ENCODE measurements at places on chromosomes 16 and 17.

GRCh38 chr17:35293151-35293847 lies 50.4 kb downstream of the SLFN5 start:
- DNase-seq = no peak

- DNase-seq = no peak
Observed at GRCh38 chr17:75398279-75398678, 7.2 kb downstream of the GRB2 start.

DNA sequence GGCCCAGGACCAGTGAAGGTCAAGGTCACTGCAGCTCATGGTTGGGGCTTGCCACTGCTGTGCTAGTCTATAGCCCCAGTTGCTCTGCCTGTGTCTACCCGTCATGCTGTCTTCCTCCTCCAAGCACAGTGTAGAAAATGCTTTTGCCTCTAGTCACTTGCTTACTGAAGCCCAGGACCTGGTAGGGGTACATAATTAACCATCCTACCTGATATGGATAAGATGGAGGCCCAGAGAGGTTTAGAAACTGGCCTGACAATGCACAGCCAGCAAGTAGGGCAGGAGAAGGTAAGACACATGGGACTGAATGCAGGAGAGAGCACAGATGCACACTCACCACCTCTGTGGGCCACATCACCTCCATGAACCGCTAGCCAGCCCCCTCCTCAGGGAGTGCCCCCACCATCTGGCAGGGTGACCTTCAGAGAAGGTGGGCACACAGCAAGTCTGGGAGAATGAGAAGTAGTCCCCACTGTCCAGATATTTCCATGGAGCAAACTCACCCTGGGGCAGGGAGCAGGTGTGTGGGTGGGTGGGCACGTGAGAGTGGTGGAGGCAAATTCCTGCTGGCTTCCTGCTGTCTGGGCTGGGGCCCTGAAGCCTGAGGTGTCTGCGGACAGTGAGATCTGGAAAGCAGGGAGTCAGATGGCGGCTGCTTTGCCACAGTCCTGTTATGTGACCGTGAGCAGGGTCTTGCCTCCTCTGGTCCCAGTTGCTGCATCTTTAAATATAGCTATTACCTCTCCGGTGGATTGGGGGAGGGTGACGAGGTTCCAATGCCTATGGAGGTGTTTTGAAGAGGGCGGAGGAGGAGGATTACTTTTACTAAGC lies 1.0 kb downstream of the CX3CL1 start:
- no peak for DNase-seq

DNA sequence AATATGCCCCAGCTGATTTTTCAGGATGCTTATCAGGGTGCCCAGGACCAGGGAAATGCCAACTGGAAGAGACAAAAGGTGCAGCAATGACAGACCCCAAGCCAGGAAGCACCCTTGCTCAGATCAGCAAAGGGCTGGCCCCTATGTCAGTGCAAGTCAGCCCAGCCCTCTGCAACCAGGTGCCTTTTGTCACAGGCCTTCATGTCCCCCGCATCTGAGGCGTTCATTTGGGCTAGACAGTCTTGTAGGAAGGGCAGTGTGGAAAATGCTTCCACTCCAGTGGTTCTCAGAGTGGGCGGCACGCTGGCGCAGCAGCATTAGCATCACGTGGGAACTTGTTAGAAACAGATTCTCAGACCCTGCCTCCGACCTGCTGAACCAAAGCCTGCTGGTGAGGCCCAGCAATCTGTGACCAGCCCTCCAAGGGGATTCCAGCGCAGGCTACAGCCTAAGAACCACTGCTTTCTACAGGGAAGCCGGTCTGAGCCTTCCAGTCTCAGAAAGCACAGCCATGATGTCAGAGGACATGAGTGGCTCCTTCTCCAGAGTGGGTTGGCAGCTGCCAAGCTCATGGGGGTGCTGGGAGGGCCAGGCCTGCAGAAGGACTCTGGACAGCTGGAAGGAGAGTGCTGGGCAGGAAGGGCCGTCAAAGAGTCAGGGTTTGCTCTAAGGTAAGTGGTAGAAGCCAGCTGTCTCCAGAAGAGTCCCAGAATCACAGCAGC lies 13.1 kb downstream of the SLC47A2 start:
- no peak for DNase-seq

DNA sequence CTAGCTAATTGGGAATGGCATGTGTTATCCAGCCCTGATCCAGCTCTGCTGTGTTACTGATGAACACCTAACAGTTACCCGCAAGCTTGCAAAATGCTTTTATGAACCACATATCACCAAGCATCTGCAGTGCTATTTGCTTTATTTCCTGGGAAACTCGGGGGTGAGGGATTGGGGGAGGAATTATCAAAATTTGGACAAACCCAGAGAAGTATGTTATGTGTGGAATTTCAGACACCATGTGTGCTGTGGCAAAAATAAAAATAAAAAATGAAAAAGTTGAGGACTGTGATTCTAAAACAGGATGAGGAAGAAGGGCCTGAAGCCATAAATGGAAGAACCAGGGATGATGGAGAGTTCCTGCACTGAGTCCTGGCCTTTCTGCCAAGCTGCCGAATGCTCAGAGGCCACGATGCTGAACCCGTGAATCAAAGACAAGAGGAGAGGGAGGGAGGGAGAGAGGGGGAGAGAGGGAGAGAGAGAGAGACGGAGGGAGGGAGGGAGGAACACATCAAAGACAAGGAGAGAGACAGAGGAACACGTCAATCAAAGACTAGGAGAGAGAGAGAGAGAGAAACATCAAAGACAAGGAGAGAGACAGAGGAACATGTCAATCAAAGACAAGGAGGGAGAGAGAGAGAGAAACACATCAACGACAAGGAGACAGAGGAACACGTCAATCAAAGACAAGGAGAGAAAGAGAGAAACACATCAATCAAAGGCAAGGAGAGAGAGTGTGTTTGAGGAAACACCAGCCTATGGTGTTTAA lies 89.8 kb downstream of the MRM3 start:
- no peak for DNase-seq

- no peak for DNase-seq
Observed at GRCh38 chr17:59761385-59762048, 54.1 kb downstream of the VMP1 start.

- no peak for DNase-seq
Observed at GRCh38 chr17:16516594-16517051, 24.6 kb upstream of the LRRC75A start.

- DNase-seq = no peak
Observed at GRCh38 chr17:74010903-74011302, 192.6 kb upstream of the RPL38 start.

Data from stimulated activated naive CD8-positive, alpha-beta T cell treated with anti-CD3 and anti-CD28 coated beads, Interleukin-15, amount 100 ng/mL, for 72 hours (primary cell).